ENCODE measurements at places on chromosomes 5 and 9.

DNA sequence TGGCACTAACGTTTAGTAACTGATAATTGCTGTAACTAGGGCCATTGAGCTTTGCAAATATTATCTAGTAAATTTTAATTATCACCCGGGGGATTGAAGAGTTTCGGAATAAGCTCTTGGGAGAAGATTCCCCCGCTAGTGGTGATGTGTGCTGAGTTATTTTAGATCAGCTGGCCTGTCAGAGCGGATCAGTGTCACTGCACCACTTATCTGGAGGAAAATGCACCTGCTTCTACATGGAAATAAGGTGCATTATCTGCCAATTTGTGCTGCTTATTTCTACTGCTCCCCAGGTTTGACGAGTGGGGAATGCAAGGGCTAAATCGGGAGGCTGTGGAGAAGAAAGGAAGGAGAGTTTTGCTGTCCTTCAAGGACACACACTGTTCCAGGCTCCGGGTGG is 518.6 kb downstream of the TLE4 start:
- DNase-seq = no peak

GRCh38 chr9:131918481-131918880 is 161.2 kb downstream of the MED27 start:
- DNase-seq = no peak

DNA sequence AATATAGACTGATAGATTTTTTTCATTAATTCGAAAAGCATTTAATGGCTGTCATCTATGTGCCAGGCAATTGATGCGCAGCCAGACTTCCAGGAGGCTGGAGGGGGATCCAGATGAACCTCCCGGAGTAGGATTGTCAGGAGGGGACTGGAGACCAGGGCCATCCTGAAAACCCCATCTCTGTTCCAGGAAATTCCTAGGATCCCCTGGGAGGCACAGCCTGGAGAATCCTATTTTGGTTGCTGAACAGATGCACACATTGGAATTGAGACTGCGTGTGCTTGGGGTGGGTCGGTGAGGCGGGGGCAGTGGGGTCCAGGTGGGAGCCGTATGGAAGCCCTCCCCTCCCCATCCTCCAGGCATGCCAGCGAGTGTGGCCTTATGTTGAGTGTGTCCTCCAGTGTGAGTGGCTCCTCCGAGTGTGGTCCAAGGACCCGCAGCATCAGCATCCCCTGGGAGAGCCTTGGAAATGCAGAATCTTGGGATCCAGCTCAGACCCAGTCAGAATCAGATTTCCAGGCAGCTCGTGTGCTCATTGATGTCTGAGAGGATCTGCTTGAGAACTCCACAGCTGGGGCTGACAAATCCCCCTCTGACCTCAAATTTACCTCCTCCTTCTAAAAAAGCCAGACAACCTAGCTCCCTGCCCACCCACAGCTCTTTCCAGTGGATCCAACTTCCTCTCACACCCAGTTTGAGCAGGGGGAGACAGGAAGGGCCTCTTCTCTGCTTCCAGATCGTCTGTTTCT is 38.7 kb downstream of the ROPN1L start:
- DNase-seq = no peak

- no peak for DNase-seq
These were observed 174.9 kb downstream of the TMEM161B start for GRCh38 chr5:88093765-88094164.

DNA sequence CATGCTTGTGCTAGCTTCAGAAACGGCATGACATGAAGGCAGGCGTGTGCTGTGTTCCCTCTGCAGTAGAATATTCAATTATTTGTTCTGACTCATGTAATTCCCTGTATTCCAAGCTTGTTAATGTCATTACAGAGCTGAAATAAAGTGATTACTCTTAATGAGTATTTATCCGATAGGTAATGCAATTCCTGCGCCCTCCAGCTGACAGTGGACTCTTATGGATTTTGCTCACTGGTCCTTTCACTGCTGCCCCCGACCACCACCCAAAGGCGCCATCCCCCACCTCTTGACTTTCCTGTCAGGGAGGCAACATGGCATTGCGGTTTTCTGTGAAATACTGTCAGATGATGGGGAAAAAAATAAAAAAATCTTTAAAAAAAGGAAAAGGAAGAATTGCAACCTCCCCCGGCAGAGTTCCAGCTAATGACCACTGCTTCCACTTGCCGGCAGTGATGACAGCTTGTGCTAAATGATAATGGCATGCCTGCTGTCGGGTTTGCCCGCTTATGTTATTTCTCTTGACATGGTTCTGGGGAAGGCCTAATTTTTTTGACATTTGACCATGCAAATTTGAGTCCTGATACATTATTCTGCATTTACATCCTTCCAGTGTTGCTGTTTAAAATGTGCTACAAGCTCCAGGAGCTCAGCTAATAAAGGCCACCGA is 335.3 kb upstream of the ADAMTS16 start:
- no peak for DNase-seq

- no peak for DNase-seq
These were observed 28.7 kb downstream of the DHX29 start for GRCh38 chr5:55278778-55279177.

DNA sequence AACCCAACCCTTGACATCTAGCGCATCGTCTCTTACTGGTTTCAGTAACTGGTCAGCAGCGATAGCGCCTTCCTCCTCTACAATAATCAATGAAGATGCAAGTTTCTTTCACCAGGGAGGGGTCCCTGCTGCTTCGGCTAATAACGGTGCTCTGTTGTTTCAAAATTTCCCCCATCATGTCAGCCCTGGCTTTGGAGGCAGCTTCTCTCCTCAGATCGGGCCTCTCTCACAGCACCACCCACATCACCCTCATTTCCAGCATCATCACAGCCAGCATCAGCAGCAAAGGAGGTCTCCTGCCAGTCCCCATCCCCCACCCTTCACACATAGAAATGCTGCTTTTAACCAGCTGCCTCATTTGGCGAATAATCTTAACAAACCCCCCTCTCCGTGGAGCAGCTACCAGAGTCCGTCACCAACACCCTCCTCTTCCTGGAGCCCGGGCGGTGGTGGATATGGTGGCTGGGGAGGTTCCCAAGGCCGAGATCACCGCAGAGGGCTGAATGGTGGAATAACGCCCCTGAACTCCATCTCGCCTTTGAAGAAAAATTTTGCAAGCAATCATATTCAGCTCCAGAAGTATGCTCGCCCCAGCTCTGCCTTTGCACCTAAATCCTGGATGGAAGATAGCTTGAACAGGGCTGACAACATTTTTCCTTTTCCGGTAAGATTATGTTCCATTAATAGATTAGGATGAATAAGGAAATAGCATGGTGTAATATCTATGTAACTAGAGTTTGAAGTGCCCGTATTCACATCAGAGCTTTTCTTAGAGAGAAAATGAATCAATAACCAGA is 2.2 kb downstream of the CPEB4 start:
- DNase-seq = no peak

DNA sequence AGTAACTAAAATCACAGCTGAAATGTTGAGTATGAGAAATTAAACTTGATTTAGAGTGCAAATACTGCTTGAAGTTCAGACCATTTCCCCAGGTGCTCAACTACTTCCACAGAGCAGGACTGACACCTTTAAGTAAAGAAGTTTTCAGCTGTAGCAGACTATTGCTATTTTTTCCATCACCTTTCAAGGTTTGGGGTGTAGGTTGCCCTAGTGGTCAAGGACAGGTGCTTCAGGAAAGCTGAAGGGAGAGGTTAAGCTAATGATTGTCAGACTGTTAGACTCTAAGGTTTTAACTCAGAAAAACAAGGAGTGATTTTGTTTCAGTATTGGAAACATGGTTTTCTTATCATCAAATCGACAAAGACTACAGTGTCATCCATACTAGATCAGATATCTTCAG is 162.1 kb downstream of the CCDC192 start:
- no peak for DNase-seq

DNA sequence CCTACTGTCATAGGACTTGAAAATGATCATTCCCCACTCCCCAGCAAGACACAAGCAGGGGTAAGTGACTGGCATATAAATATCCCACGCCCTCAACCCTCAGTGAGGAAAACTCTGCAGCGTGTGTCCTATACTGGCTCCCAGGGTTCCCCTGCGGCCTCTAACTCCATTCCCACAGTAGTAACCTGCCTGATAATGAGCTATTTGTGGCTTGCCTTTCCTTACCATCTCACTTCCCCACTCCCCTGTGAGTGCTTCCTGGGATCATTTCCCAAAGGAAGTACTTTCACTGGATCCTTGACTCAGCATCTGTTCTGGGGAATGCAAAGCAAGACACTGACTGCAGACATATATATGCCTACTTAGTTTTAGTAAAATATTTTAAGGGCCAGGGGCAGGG is 14.3 kb downstream of the CDC14B start:
- no peak for DNase-seq

- no peak for DNase-seq
These were observed 233.3 kb downstream of the GAS1 start for GRCh38 chr9:86713970-86714369.

DNA sequence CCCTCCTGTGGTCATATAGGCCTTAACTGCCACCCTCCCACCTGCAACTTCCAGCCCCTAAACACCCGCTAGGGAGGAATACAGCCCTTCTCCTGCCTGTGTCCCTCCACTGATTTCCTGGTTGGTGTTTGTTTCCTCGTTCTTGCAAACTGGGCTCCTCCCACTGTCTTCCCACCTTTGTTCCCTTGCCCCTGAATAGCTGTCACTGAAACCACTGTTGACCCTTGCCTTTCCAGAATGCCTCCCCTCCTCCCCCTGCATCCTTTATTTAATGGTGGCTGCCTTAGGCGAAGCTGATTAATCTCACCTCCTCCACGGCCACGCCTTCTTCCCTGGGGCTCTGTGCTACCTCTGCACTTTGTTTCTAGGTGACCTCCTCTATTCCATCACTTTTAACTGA is 626.7 kb downstream of the BNC2 start:
- no peak for DNase-seq

DNA sequence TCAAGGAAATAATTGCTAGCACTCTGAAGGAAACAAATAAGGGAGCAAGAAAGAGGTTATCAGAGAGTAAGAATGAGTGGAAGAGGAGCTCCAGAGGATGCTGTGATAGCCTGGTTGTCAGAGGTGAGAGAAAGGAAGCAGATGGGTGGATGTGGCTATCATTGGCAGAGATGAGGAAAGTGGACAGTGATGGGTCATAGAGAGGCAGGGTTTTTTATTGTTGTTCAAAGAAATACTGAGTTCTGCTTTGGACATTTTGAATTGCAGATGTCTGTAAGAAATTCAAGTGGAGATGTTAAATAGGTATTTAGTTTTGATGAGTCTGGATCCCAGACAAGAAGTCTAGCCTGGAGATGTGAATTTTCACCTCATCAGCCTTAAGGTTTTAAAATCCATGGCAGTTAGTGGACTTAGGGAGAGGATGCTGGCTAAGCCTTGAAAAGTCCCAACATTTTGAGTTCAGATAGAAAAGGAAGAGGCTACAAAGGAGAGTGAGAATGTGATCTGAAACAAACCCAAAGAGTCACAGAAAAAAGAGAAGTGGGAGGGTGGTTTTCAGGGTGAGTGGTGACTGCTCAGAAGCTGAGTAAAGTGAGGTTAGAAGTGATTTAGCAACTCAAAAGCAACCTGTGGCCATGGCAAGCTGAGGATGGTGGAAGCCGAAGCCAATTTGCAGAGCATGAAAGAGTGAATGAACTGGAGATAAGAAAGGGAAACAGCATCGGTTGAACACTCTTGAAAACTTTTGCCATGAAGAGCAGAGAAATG is 50.4 kb downstream of the PPIC start:
- no peak for DNase-seq

GRCh38 chr5:9951865-9952516 is 297.7 kb downstream of the ATPSCKMT start:
- DNase-seq = no peak

DNA sequence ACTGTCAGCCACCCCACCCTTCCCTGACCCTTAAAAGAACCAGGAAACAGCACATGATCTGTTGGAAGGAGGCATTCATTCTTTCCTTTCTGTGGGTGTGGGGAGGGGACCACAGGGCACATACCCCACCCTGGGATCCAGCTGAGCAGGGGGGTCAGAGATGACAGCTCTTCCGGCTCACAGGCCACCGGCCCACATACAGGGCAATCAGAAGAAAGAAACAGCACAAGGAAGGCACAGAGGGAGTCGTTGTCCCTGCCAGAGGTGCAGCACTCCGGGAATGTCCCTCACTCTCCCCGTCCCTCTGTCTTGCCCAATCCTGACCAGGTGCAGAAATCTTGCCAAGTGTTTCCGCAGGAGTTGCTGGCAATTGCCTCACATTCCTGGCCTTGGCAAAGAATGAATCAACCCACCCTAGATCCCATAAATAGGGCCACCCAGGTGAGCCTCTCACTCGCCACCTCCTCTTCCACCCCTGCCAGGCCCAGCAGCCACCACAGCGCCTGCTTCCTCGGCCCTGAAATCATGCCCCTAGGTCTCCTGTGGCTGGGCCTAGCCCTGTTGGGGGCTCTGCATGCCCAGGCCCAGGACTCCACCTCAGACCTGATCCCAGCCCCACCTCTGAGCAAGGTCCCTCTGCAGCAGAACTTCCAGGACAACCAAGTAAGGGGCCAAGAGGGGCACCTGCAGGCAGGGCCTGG is at the start of gene LCN2:
TSS of gene LCN2 (plus strand) at position 453 of the 701 bp plus-strand sequence. CDS start at position 526, 73 bp downstream.
- no peak for DNase-seq

GRCh38 chr9:134192311-134192950 is 28.1 kb upstream of the RNU6ATAC start:
- no peak for DNase-seq

DNA sequence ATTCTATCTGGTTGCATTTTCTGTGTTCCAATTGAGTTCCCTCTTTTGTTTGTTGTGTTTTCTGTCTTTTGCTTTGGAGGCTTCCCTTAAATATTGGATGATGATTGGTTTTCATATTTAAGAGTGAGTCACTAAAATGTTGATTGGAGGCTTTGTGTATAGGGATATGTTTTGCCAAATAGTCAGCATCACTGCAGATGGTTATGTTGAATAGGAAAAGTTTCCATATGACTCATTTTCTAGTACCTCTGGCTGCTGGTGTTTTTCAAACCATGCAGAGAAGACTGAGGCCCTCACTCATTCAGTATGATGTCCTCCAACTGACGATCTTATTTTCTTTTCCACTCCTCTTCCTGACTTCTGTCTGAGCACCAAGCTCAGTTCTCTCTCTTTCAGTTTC is 1290.0 kb downstream of the EFNA5 start:
- DNase-seq = no peak

DNA sequence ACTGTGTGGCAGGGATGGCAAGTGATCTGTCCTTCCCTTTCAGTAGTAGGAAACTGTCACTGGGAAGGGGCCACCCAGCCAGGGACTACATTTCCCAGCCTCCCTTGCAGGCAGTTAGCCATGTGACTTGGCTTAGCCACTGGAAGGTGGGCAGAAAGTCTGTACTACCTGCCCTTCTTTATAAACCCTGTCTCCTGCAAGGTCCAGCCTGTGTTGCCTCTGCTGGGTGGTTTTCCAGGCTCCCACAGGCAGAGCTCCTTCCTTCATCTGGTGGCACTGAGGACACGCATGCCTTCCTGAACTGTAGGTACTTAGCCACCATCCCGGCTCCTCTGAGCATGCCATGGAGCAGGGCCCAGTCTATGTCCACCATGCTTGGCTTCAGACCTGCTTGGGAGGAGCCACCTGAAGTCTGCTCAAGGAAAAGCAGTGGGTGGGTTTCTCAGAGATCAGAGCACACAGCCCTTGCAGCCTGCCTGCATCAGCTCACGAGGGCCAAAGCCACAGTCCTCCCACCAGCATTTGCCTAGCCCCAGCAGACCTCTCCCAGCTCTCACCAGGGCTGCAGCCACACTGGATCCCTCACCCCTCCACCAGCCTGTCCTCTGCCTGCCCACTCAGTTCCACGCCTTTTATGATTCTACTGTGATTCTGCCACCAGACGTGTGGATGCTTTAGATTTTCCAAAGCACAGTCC is 16.7 kb upstream of the SLC25A51 start:
- peak; percentile 38 for DNase-seq

All from germinal center (tissue), 1 donor.